Osteocyte (in vitro differentiated cells): ENCODE measurements at places on chromosomes 7 and 10. TPM values are rescaled to one million over a fixed set of nuclear protein-coding genes. Genes with fewer than 3 reads are reported as not detected.

The CNNM1 gene
- 0.24 TPM in 2 replicates for total RNA-seq

The ANKRD7 gene
- total RNA-seq: not detected in 2 replicates

The NEUROG3 gene
- not detected in 2 replicates for total RNA-seq

DNA sequence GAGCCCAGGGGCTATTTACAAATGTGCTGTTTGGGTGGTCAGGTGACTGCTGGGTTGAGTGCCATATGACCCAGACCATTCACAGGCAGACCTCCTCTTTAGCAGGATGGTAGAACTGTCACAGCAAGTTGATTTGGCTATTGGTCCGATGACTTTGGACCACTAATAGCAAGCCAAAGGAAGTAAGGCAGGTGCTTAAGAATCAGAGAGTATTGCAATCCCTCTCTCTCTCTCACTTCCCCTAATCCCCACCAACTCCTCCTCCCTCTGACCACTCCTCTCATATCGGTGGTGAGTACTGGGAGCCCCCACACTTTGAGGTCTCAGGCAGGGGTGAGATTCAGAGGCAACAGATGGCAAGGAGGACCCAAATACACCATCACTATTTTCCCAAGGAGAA lies 165.3 kb downstream of the TRIL start:
- no peak for DNase-seq
- H3K4me3 ChIP-seq: no peak overlapping the region
- H3K36me3 ChIP-seq: no peaks in the 10 kb centered on the region

- no peak for DNase-seq
- H3K27me3 ChIP-seq: no peaks in the 10 kb centered on the region
- H3K4me3 ChIP-seq: no peak overlapping the region
- no peak overlapping the region for H3K27ac ChIP-seq
- H3K36me3 ChIP-seq: no peaks in the 10 kb centered on the region
Measured at GRCh38 chr10:112912410-112912928, 37.6 kb upstream of the TCF7L2 start.

DNA sequence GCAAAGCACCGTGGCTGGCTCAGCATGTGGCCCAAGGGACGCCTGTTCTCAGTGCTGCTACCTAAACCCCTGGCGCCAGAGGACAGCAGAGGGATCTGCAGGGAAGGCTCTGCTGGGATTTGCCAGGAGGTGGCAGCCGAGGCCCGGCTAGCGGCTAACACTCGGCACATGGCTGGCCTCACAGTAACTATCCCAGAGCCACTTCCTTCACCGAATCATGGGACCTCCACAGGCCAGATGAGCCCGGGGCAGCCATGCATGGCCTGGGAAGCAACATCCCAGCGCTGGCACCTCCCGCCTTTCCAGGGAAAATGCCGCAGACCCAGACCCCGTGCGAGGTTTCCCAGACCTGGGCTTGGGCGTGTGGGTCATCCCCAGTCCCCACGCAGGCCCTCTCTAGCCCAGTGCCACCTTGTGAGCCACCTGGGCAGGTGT lies 36.4 kb downstream of the DPYSL4 start:
- no peaks in the 10 kb centered on the region for H3K36me3 ChIP-seq
- no peaks in the 10 kb centered on the region for H3K4me1 ChIP-seq
